CD8-positive, alpha-beta memory T cell (primary cell): ENCODE measurements at places on chromosomes 5 and 9. TPM values are rescaled to one million over a fixed set of nuclear protein-coding genes. Genes with fewer than 3 reads are reported as not detected.

GRCh38 chr5:80967500-80968181, 7.5 kb downstream of the RASGRF2 start:
- H3K27me3 ChIP-seq, result no peaks in the 10 kb centered on the region
- H3K36me3 ChIP-seq, result no peaks in the 10 kb centered on the region
- no peak overlapping the region for H3K4me3 ChIP-seq
- no peak for DNase-seq

GRCh38 chr5:39062530-39062929, 11.7 kb downstream of the RICTOR start:
- peaks cover 6% of the 10 kb centered on the region for H3K36me3 ChIP-seq
- H3K4me1 ChIP-seq, result peaks cover 53% of the 10 kb centered on the region
- no peak overlapping the region for H3K4me3 ChIP-seq
- DNase-seq, result no peak

DNA sequence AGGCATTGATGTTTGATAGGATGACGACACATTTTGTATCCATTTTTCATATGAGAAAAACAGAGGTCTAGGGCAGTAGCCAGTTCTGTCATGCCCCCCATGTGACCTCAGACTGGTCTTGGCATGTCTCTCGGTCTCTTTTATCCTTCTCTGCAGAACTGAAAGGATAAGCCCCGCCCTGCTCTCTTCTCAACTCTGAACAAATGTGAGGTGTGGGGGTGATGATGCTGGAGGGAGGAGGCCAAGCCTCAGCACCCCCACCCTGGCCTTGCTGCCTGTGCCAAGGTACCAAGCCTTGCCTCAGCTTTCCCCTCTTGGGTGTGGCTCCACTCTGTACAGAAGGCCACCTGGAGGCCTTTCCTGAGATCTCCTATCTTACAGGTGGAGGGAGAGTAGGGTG, 19.5 kb upstream of the CRB2 start:
- H3K27me3 ChIP-seq, result no peaks in the 10 kb centered on the region
- no peak for DNase-seq
- peaks cover 24% of the 10 kb centered on the region for H3K4me1 ChIP-seq
- H3K36me3 ChIP-seq, result no peaks in the 10 kb centered on the region
- no peak overlapping the region for H3K27ac ChIP-seq

- no peaks in the 10 kb centered on the region for H3K27me3 ChIP-seq
- H3K4me1 ChIP-seq, result no peaks in the 10 kb centered on the region
- no peaks in the 10 kb centered on the region for H3K36me3 ChIP-seq
- peak; percentile 17 for DNase-seq
- H3K4me3 ChIP-seq, result no peak overlapping the region
These were observed 107.3 kb downstream of the ZDHHC21 start for GRCh38 chr9:14585730-14586473.

DNA sequence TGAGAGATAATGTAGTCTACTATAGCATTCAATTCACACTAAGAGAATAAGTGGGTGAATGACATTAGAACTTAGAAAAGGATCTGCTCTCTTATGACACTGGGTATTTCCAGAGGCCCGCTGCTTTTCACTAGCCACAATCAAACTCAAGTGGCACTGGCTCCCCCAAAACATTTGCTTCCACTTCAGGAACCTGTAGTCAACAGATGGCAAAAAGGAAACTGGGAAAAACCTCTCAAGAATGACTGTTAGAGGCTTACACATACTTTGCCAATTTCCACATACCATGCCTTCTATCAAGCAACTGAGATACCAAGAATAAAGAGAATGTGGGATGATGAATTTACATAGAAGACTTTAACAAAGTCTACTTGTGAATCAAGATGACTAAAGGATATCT, 11.2 kb downstream of the POC5 start:
- H3K27me3 ChIP-seq, result no peaks in the 10 kb centered on the region
- H3K4me1 ChIP-seq, result no peaks in the 10 kb centered on the region
- H3K36me3 ChIP-seq, result peaks cover 20% of the 10 kb centered on the region
- H3K27ac ChIP-seq, result no peak overlapping the region
- DNase-seq, result no peak

DNA sequence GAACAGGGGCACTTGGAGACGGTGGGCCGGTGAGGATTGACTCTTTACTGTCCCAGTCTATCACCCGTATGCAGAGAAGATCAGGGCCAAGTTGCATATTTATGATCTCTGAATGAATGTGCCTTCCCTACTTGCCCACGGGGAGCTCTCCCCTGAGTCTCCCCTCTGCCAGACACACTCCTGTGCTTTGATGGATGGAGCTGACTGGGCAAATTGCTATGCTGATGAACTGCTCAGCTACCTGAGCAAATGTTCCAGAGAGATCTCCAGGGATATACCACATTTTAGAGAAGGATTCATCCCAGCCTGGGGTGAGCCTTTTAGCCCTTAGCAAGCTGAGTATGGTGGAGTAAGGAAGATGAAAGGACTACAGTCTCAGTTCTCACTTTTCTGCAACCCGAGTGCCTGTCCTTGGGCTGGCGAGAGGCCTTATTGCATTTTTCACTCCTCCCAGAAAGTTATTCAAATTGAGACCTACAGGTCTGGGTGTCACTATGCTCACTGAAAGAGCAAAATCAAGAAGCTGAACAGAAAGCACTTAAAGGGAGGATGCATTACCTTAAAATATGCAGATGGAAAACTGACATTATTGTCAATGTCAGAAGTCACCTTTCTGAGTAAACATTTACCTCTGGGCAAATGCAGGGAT, 526.7 kb upstream of the WWC1 start:
- no peak overlapping the region for H3K4me3 ChIP-seq
- no peaks in the 10 kb centered on the region for H3K27me3 ChIP-seq
- no peaks in the 10 kb centered on the region for H3K36me3 ChIP-seq
- H3K27ac ChIP-seq, result no peak overlapping the region

Gene SYK
- total RNA-seq, result 0.73 TPM

Gene ANKRD55
- not detected for total RNA-seq

Gene RGS7BP
- not detected for total RNA-seq

Gene PDZD2
- total RNA-seq, result 0.27 TPM

Gene TEX48
- total RNA-seq, result 0.46 TPM
